ENCODE measurements at places on chromosomes 1 and 21.

DNA sequence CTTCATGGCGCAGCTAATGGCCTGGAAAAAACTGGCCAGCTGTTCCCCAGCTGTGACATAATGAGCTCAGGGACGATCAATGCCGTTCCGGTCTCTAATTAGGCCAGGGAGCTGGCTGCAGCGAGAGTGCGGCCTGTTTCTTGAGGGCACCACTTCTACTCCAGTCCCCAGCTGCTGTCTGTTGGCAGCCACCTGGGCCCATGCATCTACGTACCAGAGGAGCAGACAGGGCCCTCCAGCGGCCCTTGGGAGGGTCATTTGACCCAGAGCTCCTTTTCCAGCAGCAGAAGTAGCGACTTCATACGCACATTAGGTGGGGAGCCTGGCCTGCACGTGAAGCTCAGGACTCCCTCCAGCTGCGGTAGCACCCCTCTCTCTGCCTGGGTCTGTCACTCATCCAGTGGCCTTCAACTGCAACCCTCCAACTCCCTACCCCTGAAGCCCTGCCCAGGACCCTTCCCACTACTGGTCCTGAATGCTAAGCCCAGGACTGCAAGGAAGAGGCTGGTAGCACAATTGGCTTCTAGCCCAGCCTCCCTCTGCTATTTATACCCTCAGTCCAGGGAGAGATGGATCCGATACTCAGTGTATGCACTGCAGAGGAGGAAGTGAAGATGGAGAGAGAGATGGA is 9.1 kb upstream of the GPR61 start:
- no peak for DNase-seq
- H3K4me1 ChIP-seq: peaks cover 43% of the 10 kb centered on the region
- no peaks in the 10 kb centered on the region for H3K27me3 ChIP-seq
- H3K4me3 ChIP-seq: no peak overlapping the region
- peak overlapping the region; percentile 0 for H3K27ac ChIP-seq
- H3K36me3 ChIP-seq: no peaks in the 10 kb centered on the region

- H3K27ac ChIP-seq: no peak overlapping the region
- H3K4me3 ChIP-seq: no peak overlapping the region
- no peak for DNase-seq
Observed at GRCh38 chr1:95035536-95035935, 37.2 kb downstream of the ALG14 start.

DNA sequence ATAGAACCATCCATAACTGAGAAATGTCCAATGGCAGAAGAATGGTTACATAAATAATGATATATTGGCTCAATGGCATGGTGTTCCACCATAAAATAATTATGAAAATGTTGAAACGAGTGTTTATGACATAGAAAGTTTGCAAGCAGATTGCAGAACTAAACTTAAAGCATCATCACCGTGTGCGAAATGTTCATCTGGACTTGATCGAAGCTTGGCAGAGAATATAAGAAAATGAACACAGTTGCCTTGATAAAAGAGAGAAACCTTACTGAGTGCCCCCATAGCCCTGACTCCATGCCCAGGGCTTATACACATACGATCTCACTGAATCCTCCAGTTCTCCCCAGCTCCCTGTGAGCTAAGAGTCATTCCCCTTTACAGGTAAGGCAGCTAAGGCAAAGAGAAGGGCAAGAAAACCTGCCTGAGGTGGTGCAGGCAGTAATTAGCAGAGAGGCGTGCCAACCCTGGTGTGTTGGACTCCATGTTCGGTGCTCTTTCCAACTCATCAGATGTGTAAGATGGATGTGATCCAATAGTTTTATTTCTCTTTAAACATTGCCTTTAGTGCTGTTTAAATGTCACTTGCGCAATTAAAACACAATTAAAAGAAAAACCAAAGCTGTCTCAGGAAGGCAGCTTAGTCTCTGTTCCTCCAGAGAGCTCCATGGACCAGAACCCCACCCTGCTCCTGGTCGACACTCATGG is 21.8 kb upstream of the SPOCD1 start:
- no peak overlapping the region for H3K27ac ChIP-seq
- H3K4me3 ChIP-seq: no peak overlapping the region
- H3K4me1 ChIP-seq: peaks cover under 1% of the 10 kb centered on the region
- peaks cover 6% of the 10 kb centered on the region for H3K27me3 ChIP-seq

- no peak overlapping the region for H3K4me3 ChIP-seq
- H3K36me3 ChIP-seq: no peaks in the 10 kb centered on the region
- no peak overlapping the region for H3K27ac ChIP-seq
- DNase-seq: no peak
- no peaks in the 10 kb centered on the region for H3K27me3 ChIP-seq
- H3K4me1 ChIP-seq: no peaks in the 10 kb centered on the region
Observed at GRCh38 chr1:186193224-186193623, 181.8 kb downstream of the TPR start.

DNA sequence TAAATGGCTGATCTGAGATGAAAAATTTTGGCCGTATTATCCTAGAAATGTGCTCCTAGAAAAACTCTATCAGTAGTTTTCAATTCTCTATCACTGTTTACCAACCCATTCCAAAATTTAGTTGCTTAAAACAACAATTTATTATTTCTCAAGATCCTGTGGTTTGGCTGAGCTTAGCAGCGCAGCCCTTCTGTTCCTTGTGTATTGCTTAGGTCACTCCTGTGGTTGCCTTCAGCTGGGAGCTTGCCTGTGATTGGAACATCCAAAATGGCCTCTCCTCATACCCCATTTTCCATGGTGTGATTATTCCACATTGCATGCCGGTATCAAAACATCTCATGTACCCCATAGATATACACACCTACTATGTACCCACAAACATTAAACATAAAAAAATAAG is 22.8 kb upstream of the STUM start:
- no peak overlapping the region for H3K27ac ChIP-seq
- no peak for DNase-seq
- H3K4me3 ChIP-seq: no peak overlapping the region
- no peaks in the 10 kb centered on the region for H3K27me3 ChIP-seq
- peaks cover 15% of the 10 kb centered on the region for H3K4me1 ChIP-seq

- H3K4me1 ChIP-seq: peaks cover 20% of the 10 kb centered on the region
- H3K27ac ChIP-seq: no peak overlapping the region
- H3K4me3 ChIP-seq: no peak overlapping the region
- no peaks in the 10 kb centered on the region for H3K36me3 ChIP-seq
Observed at GRCh38 chr1:211637066-211637465, 38.4 kb downstream of the NEK2 start.

DNA sequence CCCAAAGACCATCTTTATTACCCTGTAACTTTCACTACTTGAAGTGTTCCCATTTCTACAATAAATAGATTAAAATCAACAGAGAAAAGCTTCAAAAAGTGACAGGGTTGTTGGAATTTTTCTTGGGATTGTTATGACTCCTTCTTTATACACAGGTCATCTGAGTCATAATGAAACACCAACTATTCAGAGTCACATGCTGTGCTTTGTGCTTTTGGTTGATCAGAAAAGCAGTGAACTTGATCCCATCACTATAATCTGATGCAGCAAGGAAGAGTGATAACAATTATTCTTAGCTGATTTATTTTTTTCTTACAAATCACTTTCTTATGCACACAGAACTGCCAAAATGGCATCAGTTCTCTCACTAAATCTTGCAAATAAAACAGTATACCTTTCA is 422.9 kb downstream of the PTBP2 start:
- no peak overlapping the region for H3K4me3 ChIP-seq
- H3K27me3 ChIP-seq: no peaks in the 10 kb centered on the region
- H3K36me3 ChIP-seq: no peaks in the 10 kb centered on the region
- H3K4me1 ChIP-seq: no peaks in the 10 kb centered on the region
- no peak overlapping the region for H3K27ac ChIP-seq

GRCh38 chr1:197908716-197909220 is 6.3 kb downstream of the C1orf53 start:
- H3K27ac ChIP-seq: no peak overlapping the region
- peaks cover 43% of the 10 kb centered on the region for H3K4me1 ChIP-seq
- no peaks in the 10 kb centered on the region for H3K36me3 ChIP-seq
- DNase-seq: no peak

DNA sequence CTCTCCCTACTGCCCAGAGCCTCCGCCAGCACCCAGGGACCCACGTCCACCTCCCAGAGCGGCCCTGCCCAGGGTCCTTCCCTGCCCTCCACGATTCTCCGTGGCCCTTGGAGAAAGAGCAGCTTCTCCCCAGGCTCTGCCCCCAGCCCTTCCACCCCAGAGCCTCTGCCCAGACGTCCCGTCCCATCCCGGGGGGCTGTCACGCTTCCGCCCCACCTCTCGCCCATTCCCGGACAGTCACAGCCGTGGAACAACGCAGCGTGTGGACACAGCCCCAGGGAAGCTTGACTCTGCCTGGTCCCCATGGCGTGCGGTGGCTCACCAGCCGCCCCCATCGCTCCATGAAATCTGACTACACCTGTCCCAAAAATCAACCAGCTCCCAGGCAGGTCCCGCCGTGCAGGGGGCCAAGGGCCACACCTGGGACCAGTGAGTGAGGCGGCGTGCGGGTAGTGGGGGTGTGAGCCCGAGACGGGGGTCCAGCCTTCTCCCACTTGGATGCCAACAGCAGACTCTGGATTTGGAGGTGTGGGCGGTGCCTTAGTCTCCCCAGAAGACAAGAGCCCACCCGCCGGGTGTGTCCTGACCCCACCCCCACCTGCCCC is 12.5 kb upstream of the TTLL10 start:
- H3K4me3 ChIP-seq: no peak overlapping the region
- H3K27me3 ChIP-seq: peaks cover 62% of the 10 kb centered on the region
- H3K36me3 ChIP-seq: no peaks in the 10 kb centered on the region
- H3K4me1 ChIP-seq: peaks cover 15% of the 10 kb centered on the region
- H3K27ac ChIP-seq: no peak overlapping the region
- no peak for DNase-seq

GRCh38 chr1:70211541-70211940 is 6.2 kb upstream of the LRRC40 start:
- peaks cover 13% of the 10 kb centered on the region for H3K36me3 ChIP-seq
- no peaks in the 10 kb centered on the region for H3K27me3 ChIP-seq
- DNase-seq: no peak
- H3K4me1 ChIP-seq: peaks cover 70% of the 10 kb centered on the region

DNA sequence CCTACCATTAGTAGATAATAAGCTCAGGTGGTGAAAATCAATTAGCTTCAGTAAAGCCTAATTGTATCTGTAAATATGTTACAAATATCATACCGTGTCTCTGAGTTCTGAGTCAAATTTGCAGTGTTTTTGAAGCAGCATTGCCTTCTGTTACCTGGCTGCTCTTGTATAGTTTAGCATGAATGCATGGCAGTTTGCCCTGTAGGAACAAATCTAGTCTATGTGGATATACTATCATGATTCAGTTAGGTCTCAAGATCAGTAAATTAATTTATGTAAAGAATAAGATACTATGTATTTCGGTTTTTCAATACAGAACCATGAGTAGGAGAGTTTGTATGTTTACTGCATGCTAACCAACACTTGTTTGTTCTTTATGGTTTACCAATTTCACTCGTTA is 240.6 kb upstream of the C1orf105 start:
- H3K27me3 ChIP-seq: no peaks in the 10 kb centered on the region
- H3K36me3 ChIP-seq: no peaks in the 10 kb centered on the region
- no peak for DNase-seq
- no peak overlapping the region for H3K4me3 ChIP-seq
- H3K4me1 ChIP-seq: peaks cover 33% of the 10 kb centered on the region

DNA sequence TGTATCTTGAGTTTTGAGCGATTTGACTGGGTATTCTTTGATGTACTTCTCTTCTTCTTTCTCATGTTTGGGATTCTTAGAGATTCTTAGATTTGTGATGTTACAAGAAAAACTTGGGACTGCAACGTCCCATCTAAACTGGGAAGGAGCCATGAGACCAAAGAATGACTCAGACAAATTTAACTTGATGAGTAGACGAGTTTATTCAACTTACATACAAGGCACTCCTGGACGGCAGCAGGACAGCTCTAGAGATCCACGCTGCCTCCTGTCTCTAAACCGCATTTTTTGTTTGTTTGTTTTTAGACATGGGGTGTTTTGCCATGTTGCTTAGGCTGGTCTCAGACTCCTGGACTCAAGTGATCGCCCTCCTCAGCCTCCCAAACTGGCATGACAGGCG is 137.1 kb downstream of the PIK3R3 start:
- H3K4me1 ChIP-seq: peaks cover 33% of the 10 kb centered on the region
- H3K36me3 ChIP-seq: peaks cover 11% of the 10 kb centered on the region
- DNase-seq: no peak
- H3K27ac ChIP-seq: no peak overlapping the region

GRCh38 chr1:145995148-145995881 is 1.1 kb downstream of the TXNIP start:
- H3K4me3 ChIP-seq: peak overlapping the region; percentile 86
- DNase-seq: no peak
- H3K27me3 ChIP-seq: no peaks in the 10 kb centered on the region
- H3K27ac ChIP-seq: peak overlapping the region; percentile 99
- peaks cover 91% of the 10 kb centered on the region for H3K4me1 ChIP-seq

- no peaks in the 10 kb centered on the region for H3K27me3 ChIP-seq
- no peaks in the 10 kb centered on the region for H3K36me3 ChIP-seq
- H3K4me3 ChIP-seq: no peak overlapping the region
- H3K27ac ChIP-seq: peak overlapping the region; percentile 37
- no peaks in the 10 kb centered on the region for H3K4me1 ChIP-seq
- no peak for DNase-seq
Observed at GRCh38 chr1:86933562-86934377, 19.3 kb downstream of the HS2ST1 start.

DNA sequence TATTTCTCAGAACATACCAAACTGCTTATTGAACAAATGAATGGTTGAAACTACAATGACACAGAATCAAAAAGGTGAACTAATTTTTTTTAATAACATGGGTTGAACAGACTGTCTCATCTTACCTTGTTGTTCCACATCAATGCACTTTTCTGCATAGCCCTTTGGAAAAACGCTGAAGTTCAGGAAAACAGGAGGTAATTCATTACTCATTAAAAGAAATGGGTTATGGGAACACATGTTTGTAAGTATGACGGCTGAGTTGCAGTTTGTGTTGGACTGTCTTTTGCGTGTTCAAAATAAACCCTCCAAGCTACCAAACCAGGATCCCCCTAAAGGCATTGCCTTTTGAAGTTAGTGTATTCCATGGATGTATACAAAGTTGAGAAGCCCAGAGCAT is 514.9 kb upstream of the PKN2 start:
- DNase-seq: no peak
- no peak overlapping the region for H3K27ac ChIP-seq
- H3K4me3 ChIP-seq: no peak overlapping the region
- peaks cover 21% of the 10 kb centered on the region for H3K27me3 ChIP-seq
- no peaks in the 10 kb centered on the region for H3K4me1 ChIP-seq
